Epithelial cell of proximal tubule (primary cell): ENCODE measurements at places on chromosomes 2 and 18. TPM values are rescaled to one million over a fixed set of nuclear protein-coding genes. Genes with fewer than 3 reads are reported as not detected.

DNA sequence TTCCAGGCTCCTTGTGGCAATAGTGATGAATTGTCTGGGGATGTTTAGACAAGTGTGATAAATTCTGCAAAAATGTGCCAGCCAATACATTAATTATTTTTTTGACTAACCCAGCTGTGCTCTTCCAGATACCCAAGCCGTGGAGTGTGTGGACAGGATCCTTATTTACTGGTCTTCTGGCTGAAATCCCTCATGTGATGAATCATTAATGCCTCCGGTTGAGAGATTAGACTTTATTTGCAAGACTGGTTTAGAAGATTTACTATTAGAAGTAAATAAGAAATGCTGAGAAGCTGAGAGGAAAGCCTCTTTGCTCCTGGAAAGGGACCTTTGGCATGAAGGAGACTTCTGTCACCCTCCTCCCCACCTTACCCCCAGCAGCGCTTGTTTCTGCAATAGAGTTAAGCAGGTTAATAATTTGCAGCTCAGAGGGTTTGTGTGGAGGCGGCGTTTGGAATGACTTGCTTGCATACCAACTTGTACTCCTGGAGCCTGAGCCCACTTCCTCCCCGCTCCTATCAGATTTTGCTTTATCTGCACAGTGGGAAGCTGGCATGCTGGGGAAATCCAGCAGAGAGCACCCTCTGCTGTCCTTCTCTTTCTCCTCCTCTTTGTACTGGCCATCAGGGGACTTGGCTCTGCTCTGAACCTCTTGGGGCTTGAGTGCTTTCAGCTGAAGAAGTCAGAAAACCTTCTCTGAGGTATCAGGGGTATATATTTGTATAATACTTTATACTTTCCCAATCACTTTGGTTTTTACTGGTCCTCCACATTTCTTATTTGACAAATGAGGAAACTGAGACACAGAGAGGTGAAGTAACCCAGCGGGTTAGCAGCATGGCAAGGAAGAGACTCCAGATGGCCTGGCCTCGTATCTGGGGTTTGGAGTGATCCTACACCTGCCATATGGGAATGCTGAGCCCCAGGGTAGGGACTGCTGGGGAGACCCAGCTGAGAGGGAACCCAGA, 16.3 kb downstream of the SLC3A1 start:
- DNase-seq: peak; percentile 99

DNA sequence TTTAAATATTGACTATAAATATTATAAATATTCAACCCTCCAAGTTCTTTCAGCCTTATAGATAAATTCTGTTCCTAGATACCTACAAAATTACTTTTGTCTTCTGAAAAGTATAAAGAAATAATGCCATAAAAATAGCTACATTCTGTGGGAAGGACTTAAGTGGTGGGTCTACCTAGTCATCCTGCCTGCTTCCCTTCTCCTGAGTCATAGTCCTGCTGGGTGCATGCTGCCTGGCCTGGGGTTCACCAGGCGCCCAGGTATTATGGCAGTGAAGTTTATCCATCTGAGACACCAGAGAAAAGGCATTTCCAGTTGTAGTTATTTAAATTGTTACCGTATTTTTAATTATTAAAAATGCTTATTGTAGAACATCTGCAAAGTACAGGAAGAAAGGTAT, 167.5 kb downstream of the SLC39A10 start:
- no peak for DNase-seq

GRCh38 chr2:10362096-10362897, 59.6 kb downstream of the HPCAL1 start:
- DNase-seq: no peak

DNA sequence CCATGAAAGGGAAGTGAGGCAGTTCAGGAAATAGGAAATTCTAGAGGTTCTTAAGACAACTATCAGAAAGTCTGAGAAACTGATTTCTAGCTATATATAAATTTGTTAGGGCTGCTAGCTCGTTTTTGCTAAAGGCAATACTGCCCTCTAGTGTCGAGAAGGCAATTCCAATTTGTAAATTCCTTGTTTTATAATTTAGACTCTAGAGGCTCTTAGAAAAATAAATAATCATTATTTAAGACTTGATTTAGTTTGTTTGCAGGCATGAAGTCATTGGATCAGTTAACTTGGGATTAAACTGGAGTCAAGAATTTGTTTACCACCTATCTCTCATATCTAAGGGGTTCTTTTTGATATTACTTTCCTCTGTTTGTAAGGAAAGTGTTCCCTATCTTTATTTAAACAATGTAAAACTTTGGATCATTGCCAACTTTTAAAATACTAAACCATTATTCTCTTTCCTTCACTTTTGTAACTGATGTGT, 66.2 kb downstream of the ACVR2A start:
- DNase-seq: peak; percentile 25

GRCh38 chr2:145874466-145874865, 1354.5 kb upstream of the ZEB2 start:
- no peak for DNase-seq

GRCh38 chr2:131413148-131413747, 49.3 kb upstream of the RAB6D start:
- peak; percentile 10 for DNase-seq

DNA sequence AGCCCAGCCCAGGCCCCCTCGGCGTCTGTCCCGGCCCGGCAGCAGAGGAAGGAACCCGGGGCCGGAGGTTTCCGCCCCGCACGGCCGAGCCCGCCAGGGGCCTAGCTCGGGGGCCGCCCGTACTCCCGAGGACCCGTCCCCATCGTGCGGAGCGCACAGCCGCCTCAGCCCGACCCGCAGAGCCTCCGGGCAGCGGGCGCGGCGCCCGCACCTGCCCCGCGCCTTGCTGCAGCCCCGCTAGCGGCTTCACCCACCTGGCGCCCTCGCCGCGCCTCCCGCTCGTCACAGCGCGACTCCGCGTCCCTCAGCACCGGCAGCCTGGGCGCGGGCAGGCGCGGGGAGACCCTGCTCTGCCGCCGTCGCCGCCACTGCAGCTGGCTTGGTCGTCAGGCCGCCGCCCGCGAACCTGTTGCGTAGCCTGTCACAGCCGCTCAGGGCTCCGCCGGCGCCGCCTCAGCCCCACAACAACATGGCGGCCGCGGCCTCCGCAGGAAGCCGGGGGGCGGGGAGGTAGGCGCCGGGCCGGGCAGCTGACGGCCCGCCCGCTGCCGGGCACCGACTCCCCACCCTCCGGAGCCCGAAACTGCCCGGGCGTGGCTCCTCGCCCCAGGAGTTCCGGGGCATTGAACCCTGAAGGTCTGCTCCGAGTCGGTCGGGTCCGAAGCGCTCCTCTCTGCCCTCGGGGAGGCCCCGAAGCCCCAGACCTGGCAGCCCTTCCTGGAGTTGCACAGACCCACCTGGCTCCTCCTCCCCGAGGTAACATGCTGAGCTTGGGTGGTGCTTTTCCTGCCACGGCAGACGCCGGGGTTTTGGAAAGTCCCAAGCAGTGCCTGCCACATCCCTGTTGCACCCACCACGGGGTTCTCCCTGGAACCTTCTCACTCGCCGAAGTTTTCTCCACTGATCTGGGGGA, at the start of gene ITSN2:
TSS of gene ITSN2 (minus strand) at position 487 of the 913 bp plus-strand sequence. CDS start 32,454 bp downstream, outside the sequence.
- no peak for DNase-seq

GRCh38 chr2:134402410-134402809, 148.5 kb downstream of the MGAT5 start:
- DNase-seq: no peak

DNA sequence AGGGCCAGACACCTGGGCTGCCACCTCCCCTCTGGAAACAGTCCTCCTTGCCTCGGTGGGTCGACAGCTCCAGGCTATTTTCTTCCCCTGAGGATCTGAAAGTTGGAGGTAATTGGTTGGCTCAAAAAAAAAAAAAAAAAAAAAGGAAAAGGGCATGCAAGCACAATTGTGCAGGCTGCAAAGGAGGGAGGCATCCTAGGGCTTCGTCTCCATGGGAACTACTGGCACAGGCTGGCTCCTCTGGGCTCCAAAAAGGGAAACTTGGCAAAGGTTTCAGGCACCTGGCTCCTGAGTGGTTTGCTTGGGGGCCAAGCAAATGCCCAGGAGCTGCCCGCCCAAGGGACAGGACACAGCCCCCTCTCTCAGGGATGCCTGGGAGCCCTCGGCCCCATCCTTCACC, 1.1 kb upstream of the KCNIP3 start:
- DNase-seq: no peak

GRCh38 chr2:156659694-156660093, 223.5 kb downstream of the GPD2 start:
- DNase-seq: no peak

DNA sequence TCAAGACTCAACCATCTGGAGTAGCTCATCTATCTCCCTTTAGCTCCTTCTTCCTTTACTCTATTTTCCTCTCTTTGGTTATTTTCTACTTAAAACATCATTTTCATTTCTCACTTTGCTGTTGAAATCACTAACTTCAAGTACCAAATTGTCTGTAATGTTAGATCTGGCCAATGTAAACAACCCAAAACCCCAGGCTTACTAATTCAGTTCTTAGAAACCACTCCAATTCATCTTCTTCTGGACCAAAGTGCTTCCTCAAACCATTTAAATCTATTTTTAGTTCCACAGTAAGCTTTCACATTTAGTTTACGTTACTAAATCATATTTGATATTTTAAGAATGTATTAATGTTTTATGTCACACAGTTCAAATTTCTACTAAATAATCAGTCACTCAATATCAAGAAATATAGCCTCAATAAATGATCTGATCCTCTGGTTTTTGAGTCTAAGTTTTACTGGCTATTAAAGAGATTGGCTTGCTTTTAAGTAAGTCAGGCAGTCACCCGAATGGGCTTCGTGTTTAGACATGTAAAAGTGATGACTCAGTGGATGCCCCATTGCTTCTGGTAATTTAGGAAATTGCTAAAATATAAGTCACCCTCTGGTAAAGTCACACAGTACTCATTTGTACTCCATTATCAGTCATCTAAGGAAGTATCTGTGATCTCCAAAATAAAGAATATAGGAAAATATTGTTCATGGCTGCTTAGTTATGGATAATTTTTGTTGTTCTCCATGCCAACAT, 527.2 kb upstream of the SOX11 start:
- no peak for DNase-seq

DNA sequence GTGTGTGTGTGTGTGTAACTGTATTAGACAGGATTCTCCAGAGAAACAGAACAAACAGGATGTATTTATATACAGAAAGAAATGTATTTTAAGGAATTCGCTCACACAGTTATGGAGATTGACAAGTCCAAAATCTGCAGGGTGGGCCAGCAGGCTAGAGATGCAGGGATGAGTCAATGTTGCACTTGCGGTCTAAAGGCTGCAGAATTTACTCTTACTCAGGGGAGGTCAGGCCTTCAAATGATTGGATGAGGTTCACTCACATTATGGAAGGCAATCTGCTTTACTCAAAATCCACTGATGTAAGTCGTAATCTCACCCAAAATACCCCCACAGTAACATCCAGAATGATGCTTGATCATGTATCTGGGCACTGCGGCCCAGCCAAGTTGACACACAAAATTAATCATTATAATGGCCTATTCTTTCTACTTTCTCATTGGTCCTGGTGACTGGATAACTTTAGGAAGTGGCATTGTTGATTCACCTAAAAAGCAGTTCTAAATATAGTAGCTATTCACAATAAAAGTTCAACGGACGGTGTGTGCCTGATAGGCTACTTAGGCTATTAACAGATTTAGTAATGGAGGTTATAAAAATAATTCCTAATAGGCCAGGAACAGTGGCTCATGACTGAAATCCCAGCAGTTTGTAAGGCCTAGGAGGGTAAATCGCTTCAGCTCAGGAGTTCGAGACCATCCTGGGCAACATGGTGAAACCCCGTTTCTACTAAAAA, 40.6 kb upstream of the ACYP2 start:
- DNase-seq: no peak

- DNase-seq: no peak
These were observed 35.9 kb downstream of the PTPN4 start for GRCh38 chr2:119795309-119796303.

GRCh38 chr2:70919672-70920366, 15.9 kb upstream of the ATP6V1B1 start:
- no peak for DNase-seq

GRCh38 chr18:22668496-22668895, 250.8 kb upstream of the CTAGE1 start:
- no peak for DNase-seq

- no peak for DNase-seq
These were observed 249.7 kb downstream of the SP3 start for GRCh38 chr2:173715441-173715840.

- peak; percentile 47 for DNase-seq
These were observed 31.0 kb upstream of the SLC3A1 start for GRCh38 chr2:44244135-44244871.

DNA sequence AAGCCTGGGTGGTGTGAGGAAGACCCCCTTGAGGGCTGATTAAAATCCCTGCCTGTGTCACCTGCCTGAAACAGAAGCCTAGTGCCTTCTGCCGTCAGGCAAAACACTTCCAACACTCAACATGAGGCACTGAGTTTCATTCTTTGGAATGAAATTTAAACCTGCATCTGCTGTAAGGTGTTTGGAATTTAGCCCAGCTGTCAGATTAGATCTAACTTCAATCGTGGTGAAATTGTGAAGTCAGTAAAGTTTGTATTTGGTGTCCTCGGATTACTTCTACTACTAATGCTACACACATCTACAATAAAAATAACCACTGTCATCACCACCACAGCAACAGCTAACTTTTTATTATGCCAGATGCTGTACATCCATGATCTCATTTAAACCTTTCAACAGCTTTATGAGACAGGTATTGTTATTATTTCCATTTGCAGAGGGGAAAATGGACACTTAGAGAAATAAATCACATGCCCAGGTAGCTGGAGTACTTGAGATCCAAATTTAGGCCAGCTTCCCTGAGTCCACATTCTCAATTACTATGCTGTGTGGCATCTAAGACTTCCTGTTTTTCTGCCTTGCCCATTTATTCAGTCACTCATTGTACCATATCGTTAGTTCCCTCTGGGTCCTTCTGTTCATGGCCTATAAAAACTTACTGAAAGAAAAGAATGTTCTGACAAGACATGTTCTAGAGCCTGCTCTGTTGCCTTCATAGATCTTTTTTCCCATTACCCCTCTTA, 98.2 kb upstream of the GCFC2 start:
- no peak for DNase-seq

GRCh38 chr2:99891428-99891780, 251.0 kb downstream of the AFF3 start:
- no peak for DNase-seq

NGEF gene
- 4.2 and 8.6 TPM in 2 replicates for total RNA-seq

LAMA3 gene
- 45.2 and 69.8 TPM in 2 replicates for total RNA-seq

SKOR2 gene
- total RNA-seq: not detected in 2 replicates

VWA3B gene
- total RNA-seq: not detected in 2 replicates

ANKRD30BL gene
- not detected in 2 replicates for total RNA-seq

THSD7B gene
- 0.81 and 1.4 TPM in 2 replicates for total RNA-seq

KCMF1 gene
- total RNA-seq: 43.0 and 65.8 TPM in 2 replicates

CXCR1 gene
- not detected in 2 replicates for total RNA-seq
